T47D (cell line): ENCODE measurements at places on chromosomes 16 and 17.

DNA sequence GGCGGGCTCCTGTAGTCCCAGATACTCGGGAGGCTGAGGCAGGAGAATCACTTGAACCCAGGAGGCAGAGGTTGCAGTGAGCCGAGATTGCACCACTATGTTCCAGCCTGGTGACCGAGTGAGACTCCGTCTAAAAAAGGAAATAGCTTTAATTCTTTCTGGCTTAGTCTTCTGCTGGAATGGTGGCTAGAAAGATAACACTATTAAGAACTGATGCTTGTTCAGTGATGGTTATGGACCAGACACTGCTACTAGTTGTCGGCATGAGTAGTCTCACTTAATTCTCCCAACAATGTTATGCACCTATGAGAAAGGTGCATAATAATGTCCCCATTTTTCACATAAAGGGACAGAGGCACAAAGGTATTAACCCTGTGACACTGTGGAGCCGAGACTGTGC lies 188.7 kb downstream of the HS3ST3A1 start:
- no peak for DNase-seq

- DNase-seq: peak; percentile 25
These were observed 30.4 kb upstream of the SBK1 start for GRCh38 chr16:28261942-28262341.

- no peak for DNase-seq
These were observed 111.6 kb upstream of the HAS3 start for GRCh38 chr16:68993885-68994284.

GRCh38 chr16:27851586-27851985 lies 211.9 kb downstream of the GSG1L start:
- DNase-seq: no peak

DNA sequence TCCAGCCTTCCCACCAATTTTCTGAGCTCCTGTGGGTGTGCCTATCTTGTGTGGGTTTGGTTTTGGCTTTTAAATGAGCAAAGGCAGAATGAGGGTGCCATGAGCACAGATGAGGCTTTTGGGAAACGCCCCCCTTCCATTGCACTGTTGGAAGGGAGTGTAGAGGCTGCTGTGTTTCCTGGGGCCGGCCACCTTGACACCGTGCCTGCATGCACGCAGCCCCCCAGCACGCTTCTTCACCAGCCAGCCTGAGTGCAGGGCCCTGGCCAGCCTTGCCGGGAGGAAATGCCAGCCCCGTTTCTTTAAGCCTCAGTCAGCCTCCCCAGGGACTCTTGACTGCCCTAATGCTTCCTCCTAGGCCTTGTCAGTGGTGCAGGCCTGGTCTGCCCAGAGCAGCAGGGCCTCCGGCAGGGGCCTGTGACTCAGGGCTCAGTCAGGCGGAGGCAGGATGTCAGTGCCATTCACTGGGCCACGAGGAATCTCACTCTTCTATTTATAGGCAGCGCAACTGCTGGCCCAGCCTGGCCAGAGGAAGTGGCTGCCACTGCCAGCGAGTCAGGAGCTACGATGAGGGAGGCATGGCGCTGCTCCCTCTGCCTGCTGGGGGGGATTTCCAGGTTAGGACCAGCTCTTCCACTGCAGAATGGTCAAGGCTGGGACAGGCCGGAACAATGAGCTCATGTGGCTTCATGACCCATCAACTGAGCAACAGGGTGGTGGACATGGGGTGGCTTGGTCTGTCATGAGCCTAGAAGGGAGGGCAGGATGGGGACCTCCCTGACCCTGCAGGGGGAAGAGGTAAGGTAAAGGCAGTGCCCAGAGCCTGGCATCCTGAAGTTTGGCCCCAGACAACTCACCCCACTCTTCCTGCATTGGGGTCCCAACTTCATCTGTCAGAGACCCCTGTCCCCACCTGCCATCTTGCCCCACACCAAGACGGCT lies 205.2 kb downstream of the RAB11FIP4 start:
- DNase-seq: no peak

- DNase-seq: no peak
These were observed 69.5 kb downstream of the HLF start for GRCh38 chr17:55334285-55334684.

GRCh38 chr16:65964752-65965151 lies 401.7 kb upstream of the CDH5 start:
- DNase-seq: no peak

DNA sequence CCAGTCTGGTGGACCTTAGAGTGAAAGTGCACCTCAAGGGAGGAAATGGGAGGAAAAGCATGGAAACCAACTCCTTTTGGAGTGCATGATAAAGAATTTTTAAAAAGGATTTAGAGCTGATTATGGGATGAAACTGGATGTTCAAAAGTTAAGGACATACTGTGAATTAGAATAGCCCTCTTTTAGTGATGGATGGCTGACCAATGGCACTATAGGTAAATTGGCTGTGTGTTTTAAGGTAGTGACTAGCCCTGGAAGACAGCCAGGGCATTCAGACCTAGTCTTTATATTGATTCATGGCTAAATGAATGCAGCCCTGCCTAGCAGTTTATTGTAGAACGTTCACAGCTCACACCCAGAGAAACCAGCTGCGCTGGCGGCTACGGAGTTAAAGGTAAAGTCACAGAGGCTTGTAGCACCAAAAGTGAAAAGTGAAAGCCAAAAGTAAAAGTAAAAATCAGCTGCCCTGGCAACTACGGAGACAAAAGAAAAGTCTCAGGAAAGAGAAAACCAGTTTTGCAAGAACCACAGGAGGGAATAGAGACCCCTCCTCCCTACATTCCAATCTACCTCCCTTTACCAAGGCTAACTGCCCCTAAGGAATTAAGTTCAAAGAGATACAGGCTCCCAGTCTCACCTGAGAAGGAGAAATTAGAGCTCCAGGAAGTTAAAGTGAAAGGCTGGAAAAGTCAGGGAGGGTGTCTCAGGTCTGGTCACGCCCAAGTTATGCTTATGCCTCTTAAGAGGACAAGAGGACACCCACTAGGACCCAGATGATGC lies 21.8 kb downstream of the ACSM1 start:
- peak; percentile 95 for DNase-seq
